ENCODE measurements at places on chromosomes 11 and 22.

GRCh38 chr22:43484227-43484626 lies 72.4 kb downstream of the MPPED1 start:
- DNase-seq, result no peak

- no peak for DNase-seq
Measured at GRCh38 chr11:12460466-12460865, 83.1 kb downstream of the PARVA start.

GRCh38 chr22:49063545-49063890 lies 764.2 kb downstream of the BRD1 start:
- DNase-seq, result no peak

DNA sequence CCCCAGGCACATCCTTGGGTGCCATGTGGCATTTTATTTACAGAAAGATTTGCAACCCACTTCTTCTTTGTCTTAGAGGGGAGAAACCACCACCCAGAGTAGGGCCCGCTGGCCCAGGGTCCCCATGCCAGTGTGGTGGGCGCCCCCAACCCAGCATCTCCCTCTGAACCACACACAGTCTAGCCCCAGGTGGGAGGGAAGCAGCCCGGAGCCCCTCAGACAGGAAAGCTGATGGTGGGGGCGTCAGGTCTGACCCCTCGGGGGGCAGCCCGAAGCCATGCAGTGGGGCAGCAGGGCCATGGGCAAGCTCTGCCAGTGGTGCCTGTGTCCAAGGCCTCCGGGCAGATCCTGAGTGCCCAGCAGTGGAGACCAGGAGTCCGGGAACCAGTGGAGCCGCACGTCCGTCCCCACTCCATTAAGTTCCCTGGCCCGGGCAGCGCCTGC lies 11.7 kb downstream of the TRPM5 start:
- no peak for DNase-seq

Measured in activated naive CD4-positive, alpha-beta T cell treated with anti-CD3 and anti-CD28 coated beads, Interleukin-2, amount 50 U/mL, for 16 hours (primary cell).